NCI-H1092 (cell line): ENCODE measurements at places on chromosomes 2 and 18.

DNA sequence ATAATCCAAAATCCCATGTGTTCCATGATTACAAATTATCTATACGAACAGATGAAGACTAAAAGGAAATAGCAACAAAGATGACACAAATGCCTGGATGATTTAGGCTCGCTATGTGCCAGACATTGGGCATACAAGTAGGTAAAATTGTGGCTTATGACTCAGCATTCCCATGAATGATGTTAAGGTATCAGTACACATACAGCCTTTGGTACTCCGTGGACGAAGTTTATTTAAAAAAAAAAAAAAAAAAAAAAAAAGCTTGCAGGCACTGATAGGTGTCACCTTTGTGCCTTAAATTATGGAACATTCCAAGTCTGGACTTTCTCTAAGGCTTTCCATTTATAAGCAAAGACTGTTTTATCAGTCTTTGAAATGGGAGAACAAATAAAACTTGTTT lies 2.7 kb downstream of the CHAC2 start:
- DNase-seq, result no peak

GRCh38 chr18:2857491-2858131 lies 10.8 kb downstream of the EMILIN2 start:
- no peak for DNase-seq

DNA sequence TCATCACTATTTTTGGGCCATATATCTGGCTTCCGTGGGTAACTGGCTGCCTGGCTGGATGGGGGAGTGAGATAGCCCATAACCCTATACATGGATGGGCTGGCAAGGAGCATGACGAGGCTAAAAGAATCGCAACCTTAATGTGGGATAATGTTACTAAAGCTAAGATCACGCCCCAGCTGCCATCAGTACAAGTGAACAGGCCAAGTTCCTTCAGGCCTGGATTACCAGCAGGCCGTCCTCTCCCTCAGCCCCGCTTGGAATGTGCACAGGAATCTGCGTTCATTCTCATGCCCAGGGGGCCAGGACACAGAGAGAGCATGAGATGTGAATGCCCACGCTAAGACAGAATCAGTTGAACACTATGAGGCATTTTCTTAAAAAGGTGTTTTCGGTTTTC lies 34.7 kb downstream of the RMC1 start:
- no peak for DNase-seq

DNA sequence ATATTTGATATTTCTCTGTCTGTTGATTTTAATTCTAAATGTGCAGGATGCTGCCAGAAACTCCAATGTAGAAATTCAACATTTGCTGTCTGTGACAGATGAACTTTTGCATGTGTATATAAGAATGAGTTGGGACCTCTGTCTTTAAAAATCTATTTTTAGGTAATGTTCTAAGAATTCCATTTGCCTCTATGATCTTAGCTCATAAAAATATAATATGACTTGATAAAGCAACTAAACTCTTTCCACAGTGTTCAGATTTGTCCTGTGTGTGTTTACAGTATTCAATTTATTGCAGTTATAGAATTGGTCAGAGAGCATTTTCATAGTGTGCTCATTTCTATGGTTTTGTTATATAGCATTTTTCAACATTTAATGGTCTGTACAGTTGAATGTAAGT lies 33.6 kb downstream of the RNMT start:
- DNase-seq, result no peak

- DNase-seq, result no peak
Observed at GRCh38 chr2:168422584-168422983, 33.5 kb upstream of the CERS6 start.

GRCh38 chr2:199471443-199472057 lies 13.8 kb upstream of the SATB2 start:
- peak; percentile 51 for DNase-seq

DNA sequence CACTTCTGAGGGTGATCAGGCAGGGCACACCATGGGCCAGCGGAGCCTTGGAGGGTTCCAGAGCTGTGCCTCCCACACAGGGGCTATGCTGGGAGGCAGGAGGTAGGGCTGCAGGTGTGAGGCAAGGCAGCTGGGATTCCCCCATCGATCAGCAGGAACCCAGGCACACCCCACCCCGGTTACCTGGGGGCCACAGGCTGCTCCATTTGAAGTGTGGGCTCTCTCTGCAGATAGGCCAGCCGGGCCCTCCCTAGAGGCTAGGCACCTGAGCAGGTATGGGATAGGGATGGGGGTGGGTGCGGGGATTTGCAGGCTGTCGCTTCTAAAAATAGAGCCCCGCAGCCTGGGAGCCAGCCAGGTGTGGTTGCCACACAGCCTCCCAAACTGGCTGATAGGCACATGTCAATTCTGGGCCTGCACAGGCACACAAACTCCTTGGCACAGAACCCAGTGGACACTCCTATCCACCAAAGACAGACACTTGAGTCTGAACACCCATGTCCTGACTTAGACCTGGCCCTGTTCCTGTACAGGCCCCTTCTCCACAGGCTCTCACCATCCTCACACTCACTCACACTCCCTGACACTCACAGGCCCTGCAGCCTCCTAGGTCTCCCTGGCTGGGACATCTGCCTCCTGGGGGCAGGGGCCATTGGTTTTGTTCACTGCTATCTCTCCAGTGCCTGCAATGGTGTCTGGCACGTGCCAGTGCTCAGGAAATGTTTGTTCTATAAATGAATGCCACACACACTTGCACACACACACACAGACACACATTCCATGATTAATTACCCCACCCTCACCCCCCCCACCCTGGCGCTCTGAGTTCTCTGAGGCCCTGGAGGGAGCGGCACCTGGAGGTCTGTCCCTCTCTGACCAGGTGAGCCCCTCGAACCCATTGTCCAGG lies 73.4 kb downstream of the ZFP36L2 start:
- DNase-seq, result no peak

- DNase-seq, result no peak
Observed at GRCh38 chr2:11983870-11984269, 237.4 kb downstream of the LPIN1 start.

DNA sequence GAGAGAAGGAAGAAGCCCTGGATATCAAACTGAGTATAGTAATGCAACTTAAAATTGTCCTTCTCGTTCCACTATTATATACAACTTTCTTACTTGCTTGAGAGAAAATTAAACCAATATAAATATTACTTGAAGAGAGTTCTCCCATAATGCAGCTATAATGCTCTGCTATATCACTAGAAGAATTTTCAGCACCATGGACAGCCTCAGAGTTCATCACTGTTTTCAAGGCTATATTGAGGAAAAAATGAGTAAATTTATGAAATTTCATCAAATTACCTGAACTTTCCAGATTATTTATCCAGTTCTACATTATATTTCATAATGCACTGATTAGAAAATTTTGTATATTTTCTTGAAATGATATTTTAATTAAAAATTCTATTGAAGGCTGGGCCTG lies 1053.5 kb upstream of the FAM98A start:
- no peak for DNase-seq

DNA sequence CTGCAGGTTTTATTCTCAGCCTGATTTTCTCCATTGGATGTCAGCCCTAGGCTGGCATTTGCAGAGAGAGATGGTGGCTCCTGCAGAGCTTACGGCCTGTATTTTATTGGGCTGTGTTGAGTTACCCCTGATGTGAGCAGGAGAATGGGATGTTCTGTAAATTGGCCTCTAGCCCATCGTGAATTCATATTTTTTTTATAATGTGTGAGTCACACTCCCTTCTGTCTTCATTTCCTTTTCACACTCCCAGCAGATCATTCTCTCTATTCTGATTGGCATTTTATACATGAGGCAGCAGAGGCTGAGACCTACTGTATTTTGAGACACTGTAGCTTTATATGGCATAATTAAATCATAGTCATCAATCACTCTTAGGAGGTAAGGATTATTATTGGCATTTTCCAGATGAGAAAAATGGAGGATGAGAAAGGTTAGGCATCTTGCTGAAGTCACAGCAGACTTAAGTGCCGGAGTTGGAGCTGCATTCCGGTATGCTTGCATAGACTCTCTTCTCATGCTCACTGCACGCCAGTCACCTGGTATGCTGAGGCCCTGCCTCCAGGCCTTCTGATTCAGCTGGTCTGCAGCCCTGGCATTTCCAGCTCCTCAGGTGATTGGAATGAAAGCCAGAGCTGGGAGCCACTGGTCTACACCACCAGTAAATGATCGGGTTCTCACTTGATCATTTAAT lies 142.4 kb downstream of the NEDD4L start:
- DNase-seq, result no peak

- DNase-seq, result no peak
Observed at GRCh38 chr2:187194049-187194448, 254.0 kb downstream of the CALCRL start.

- DNase-seq, result no peak
Observed at GRCh38 chr2:113219889-113220641, 46.3 kb downstream of the PSD4 start.

GRCh38 chr18:80035997-80036396 lies 1.8 kb downstream of the RBFA start:
- no peak for DNase-seq

DNA sequence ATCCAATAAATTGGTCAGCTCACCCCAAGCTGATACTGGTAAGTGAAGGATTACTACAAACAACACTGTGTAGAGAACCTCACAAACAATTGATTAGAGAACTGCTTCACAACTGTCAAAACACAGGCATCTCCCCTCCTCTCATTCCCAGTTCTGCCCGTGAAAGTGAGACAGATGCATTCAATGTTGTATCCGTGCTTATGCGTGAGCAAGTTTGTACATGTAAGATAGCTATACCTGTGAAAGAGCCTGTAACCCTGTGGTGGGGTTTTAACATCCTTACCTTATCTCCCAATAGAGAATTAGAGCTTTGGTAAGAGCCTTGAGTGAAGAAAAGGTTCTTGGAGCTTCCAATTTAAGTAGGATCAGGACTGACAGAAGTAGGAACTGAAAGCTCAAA lies 9.1 kb downstream of the MARCHF4 start:
- DNase-seq, result no peak

DNA sequence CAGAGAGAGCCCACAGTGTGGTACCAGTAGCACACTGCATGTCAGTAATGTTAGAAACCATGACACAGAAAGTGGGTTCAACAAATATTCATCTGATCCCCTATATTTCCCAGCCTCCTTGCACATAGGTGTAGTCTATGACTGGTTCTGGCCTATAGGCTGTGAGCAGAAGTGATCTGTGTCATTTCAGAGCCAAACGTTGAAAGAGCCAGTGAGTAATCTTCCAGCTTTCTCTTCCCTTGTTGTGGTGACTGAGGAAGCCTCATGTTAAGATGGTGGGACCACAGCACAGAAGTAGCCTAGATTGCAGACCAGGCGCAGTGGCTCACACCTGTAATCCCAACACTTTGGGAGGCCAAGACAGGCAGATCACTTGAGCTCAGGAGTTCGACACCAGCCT lies 4.1 kb downstream of the TMEM237 start:
- DNase-seq, result no peak

- no peak for DNase-seq
Observed at GRCh38 chr2:12075603-12076002, 329.2 kb downstream of the LPIN1 start.

GRCh38 chr2:60885683-60886082 lies 4.3 kb downstream of the REL start:
- DNase-seq, result no peak

GRCh38 chr2:156118753-156119416 lies 213.6 kb downstream of the NR4A2 start:
- no peak for DNase-seq

GRCh38 chr2:223815186-223815883 lies 22.0 kb downstream of the AP1S3 start:
- DNase-seq, result no peak

GRCh38 chr2:160278101-160278878 lies 78.2 kb upstream of the ITGB6 start:
- DNase-seq, result no peak

DNA sequence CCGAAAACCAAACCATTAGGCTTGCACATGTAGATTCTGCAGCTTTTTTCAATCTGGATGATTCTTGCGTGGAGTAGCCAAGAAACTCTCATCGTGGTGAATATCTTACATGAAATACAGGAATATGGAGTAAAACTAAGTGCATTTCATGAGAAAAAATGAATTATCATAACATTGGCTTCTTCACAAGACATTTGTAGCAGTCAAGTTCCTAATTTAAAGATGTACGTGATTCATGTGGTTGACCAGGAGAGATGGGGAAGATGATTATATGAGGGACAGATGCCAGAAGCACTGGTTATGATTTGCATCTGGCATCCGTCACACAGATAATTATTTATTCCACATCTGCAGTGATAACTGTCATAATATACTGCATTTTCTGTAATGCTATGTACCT lies 90.4 kb downstream of the ANTXR1 start:
- DNase-seq, result no peak

- no peak for DNase-seq
Observed at GRCh38 chr2:53028225-53028624, 739.4 kb upstream of the CHAC2 start.

DNA sequence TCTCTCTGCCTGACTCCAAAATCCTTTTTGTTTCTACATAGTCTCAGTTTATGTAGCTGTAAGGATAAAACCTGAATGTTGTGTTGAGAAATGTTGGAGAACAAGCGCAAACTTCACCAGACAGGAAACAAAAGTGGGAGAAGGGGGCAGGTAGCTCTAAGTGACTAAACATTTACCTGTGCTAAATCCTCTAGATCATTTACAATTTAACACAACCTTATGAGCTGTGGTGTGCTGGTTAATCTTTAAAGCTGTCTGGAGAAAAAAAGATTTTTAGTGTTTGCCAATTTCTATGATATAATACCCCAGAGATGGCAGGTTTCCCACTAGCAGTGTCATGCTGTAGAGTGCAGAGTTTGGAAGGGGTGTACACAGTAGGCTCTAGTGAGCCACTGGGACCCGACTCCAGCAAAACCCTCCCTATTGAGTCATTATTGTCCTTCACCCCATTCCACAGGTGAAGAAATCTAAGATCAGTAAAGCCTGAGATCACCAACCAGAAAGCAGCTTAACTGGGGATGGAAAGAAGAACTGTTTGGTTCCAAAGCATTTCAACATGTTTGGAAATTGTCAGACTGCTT lies 992.0 kb downstream of the DCDC2C start:
- DNase-seq, result no peak

GRCh38 chr2:229422063-229422462 lies 151.0 kb upstream of the PID1 start:
- no peak for DNase-seq

DNA sequence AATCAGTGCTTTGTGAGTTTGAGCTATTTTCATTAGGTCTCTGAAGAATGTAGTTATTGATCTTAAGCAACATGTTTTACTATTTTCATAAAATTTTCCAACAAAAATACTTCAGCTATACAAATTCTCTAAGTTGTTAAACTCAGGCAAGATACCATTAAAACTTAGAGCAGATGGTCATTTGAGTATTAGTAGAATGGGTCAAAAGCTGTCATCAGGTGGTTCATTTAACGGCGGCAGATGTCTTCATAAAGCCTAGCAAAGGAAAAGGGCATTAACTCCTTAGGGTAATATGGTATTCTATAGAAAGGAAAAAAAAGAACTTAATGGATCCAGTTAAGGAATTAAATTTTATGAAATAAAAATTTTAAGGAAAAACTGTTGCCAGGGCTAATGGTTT lies 19.2 kb downstream of the MIB1 start:
- no peak for DNase-seq

DNA sequence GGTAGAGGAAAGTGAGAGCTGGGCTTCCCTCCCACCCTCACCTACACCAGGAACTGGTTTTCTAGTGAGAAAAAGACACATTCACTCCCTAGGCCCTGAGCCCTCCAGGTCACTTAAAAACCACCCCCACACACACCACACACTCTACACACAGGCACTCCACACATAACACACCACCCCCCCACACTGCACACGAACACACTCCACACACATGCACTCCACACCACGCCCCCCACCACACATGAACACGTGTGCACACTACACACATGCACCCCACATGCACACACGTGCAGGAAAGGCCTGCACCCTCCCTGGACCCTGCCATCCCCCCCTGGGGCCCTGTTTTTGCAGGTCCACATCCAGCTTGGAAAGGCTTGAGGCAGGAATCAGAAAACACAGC lies 67.6 kb downstream of the RALBP1 start:
- DNase-seq, result no peak
